Neural cell (in vitro differentiated cells): ENCODE measurements at places on chromosomes 5 and 9. TPM values are rescaled to one million over a fixed set of nuclear protein-coding genes. Genes with fewer than 3 reads are reported as not detected.

FAM78A gene
- 0.47 and 0.62 TPM in 2 replicates for polyA plus RNA-seq

RNF183 gene
- not detected in 2 replicates for polyA plus RNA-seq

CDHR2 gene
- polyA plus RNA-seq, result 0.38 and 1.0 TPM in 2 replicates

PAEP gene
- polyA plus RNA-seq, result not detected in 2 replicates

MYOZ3 gene
- polyA plus RNA-seq, result not detected in 2 replicates

CREB3 gene
- 88.4 and 92.9 TPM in 2 replicates for polyA plus RNA-seq

DDX4 gene
- 0.43 and 0.54 TPM in 2 replicates for polyA plus RNA-seq

SCAI gene
- 30.0 and 43.2 TPM in 2 replicates for polyA plus RNA-seq

PTGDS gene
- polyA plus RNA-seq, result 2.0 TPM in 1 of 2 replicates, not detected in the other

CD180 gene
- polyA plus RNA-seq, result not detected in 2 replicates

CTXN3 gene
- polyA plus RNA-seq, result 0.83 and 1.0 TPM in 2 replicates

SHOC1 gene
- polyA plus RNA-seq, result not detected in 2 replicates

PROB1 gene
- polyA plus RNA-seq, result 0.74 and 1.2 TPM in 2 replicates

TMC1 gene
- not detected in 2 replicates for polyA plus RNA-seq

TMEM174 gene
- polyA plus RNA-seq, result not detected in 2 replicates

LCN1 gene
- polyA plus RNA-seq, result not detected in 2 replicates

KLF9 gene
- polyA plus RNA-seq, result 0.11 and 0.60 TPM in 2 replicates

AJM1 gene
- polyA plus RNA-seq, result 1.5 TPM in 2 replicates

ARL10 gene
- polyA plus RNA-seq, result 12.7 and 22.8 TPM in 2 replicates

TRIM14 gene
- not detected in 2 replicates for polyA plus RNA-seq

CYLC2 gene
- not detected in 2 replicates for polyA plus RNA-seq

HTR4 gene
- polyA plus RNA-seq, result 0.24 TPM in 1 of 2 replicates, not detected in the other

PRUNE2 gene
- 9.7 TPM in 2 replicates for polyA plus RNA-seq

TMEM252 gene
- polyA plus RNA-seq, result not detected in 2 replicates

DHX29 gene
- polyA plus RNA-seq, result 36.4 and 48.1 TPM in 2 replicates

FIBCD1 gene
- polyA plus RNA-seq, result 1.6 and 2.7 TPM in 2 replicates

CDO1 gene
- 168 and 201 TPM in 2 replicates for polyA plus RNA-seq

PCDHGA8 gene
- 0.19 and 0.38 TPM in 2 replicates for polyA plus RNA-seq

DNAJC25 gene
- 16.8 and 20.0 TPM in 2 replicates for polyA plus RNA-seq

ANKRD31 gene
- 0.48 and 0.62 TPM in 2 replicates for polyA plus RNA-seq

DBH gene
- not detected in 2 replicates for polyA plus RNA-seq

NR5A1 gene
- 0.09 and 2.4 TPM in 2 replicates for polyA plus RNA-seq

TEX48 gene
- polyA plus RNA-seq, result not detected in 2 replicates

IGFBPL1 gene
- polyA plus RNA-seq, result 372 and 432 TPM in 2 replicates
